ENCODE measurements at places on chromosomes 3 and 15. TPM values are rescaled to one million over a fixed set of nuclear protein-coding genes. Genes with fewer than 3 reads are reported as not detected.

GMPS gene
- total RNA-seq, result 57.8 TPM

C3orf70 gene
- total RNA-seq, result 0.64 TPM

EOMES gene
- not detected for total RNA-seq

TTLL13 gene
- 0.08 TPM for total RNA-seq

WDR49 gene
- total RNA-seq, result 0.13 TPM

RBM6 gene
- total RNA-seq, result 42.1 TPM

PPP2R3A gene
- 8.5 TPM for total RNA-seq

GOLGA6L6 gene
- total RNA-seq, result not detected

SEMA6D gene
- 21.0 TPM for total RNA-seq

LMCD1 gene
- 24.7 TPM for total RNA-seq

SLC12A1 gene
- 0.13 TPM for total RNA-seq

CPN2 gene
- total RNA-seq, result not detected

SCN10A gene
- not detected for total RNA-seq
